Lung microvascular endothelial cell (primary cell): ENCODE measurements at places on chromosomes 1 and 21. TPM values are rescaled to one million over a fixed set of nuclear protein-coding genes. Genes with fewer than 3 reads are reported as not detected.
A peak's percentile ranks its signal among the peaks of the same experiment; 100 is the strongest.

- DNase-seq, result peak; percentile 94
Measured at GRCh38 chr1:63522891-63523728, at the start of the genes EFCAB7 and ITGB3BP. TSS of gene EFCAB7 (plus strand) at chr1:63523525. CDS start at chr1:63525573, 2,048 bp downstream. TSS of gene ITGB3BP (minus strand) at chr1:63523225. CDS start at chr1:63523133, 92 bp downstream.

DNA sequence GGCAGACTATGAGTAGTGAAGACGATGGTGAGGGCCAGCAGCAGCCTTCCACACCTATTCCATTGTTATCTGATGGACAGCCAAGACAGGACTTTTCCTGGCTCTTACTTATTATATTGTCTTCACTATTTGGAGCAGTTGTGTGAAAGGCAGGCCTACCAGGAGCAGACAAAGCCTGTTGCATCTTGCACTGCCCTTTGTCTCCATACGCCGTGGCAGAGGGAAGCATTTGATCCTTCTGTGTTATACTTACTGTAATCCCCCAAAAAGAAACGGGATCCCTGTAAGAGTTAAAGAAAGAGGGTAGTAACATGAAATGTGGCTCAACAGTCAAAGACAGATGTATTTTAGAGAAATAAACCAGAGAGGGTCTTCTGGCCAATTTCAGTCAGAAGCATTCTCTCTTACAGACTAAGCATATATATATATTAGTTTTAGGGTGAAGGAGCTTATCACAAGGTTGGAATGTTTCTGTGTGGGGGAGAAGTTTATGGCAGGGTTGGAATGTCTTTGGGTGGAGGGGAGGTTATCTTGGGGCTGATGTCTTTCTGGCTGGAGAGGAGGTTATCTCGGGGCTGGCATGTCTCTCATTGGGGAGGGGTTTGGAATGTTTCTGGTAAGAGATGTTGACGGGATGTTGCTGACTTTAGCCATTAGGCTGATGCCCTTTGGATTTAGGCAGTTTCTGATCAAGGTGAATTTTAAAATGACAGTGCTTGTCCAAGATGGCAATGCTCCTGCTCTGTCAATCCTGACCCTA lies 23.4 kb upstream of the HSD3B1 start:
- no peak for DNase-seq

DNA sequence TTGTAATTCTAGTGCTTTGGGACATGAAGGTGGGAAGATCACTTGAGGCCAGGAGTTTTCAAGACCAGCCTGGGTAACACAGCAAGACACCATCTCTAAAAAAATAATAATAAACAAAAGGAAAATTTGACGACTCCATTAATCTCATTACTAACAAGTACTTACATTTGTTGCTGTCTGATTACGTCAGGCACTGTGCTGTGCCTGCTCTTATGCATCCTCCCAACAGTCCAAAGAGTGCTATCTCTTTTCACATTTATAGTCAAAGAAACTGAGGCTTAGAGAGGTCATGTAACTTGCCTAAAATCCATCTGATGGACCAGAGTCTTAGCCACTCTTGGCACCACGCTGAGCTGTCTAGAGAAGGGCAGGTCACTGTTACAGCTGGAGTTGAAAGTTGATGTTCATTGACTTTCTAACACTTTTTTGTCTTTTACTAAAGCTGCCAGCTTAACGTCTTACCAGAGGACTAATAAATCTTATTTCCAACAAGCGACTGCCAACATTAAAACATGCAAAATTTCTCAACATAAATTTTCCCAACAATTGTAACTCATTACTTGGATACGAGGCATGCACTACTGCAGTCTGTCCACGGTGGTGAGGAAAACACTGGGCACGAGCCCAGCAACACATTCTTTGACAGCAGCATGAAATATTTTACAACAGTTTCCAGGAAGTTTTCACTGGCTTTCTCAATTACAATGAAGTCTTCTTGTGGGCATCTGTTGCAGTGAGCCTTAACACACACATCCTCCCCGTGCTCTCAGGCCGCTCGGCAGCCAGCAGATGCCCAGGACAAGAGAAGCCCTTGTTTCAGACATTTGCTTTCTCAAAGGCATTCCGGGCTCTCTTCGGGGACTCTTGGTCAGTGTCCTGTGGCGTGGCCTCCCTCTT lies 262.9 kb upstream of the PROX1 start:
- no peak for DNase-seq

DNA sequence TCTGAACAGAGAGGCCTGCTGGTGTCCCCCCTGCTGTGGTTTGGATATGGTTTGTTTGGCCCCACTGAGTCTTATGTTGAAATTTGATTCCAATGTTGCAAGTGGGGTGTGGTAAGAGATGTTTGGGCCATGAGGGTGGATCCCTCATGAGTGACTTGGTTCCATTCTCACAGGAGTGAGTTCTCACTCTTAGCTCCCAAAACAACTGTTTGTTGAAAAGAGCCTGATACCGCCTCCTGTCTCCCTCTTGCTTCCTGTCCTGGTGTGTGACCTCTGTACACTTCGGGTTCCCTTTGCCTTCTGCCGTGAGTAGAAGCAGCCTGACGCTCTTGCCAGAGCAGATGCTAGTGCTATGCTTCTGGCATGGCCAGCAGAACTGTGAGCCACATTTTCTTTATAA lies 60.5 kb downstream of the C21orf91 start:
- peak; percentile 6 for DNase-seq

DNA sequence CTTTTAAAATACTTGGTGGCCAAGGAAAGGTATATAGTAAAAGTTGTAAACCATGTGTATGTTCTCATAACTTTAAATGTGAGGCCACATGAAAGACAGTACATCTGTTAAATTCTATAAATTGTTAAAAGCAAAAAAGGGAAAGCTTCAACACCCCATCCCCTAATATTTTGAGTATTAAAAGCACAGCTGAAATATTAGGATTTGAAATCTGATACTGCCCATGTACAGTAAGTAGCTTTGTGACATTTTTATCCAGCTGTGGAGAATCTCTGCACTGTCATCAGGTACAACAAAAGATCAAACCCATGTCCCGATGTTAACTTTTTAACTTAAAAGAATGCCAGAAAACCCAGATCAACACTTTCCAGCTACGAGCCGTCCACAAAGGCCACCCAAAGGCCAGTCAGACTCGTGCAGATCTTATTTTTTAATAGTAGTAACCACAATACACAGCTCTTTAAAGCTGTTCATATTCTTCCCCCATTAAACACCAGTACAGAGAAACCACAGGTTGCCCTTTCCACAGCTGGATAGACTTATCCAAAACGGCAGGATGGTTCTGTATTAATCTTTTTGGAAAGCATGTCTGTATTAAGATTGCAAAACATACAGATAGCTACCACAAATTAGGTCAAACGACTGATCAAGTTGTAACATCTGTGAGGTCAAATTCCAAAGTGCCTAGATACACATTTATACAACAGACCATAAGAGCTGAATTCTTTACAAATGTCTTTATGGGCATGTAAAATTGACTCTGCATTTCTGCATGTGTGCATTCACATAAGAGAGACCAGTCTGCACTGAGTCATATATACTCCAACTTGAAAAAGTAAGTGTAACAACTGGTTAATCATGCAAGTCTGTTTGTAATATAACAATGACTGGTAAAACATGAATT lies 5.2 kb downstream of the IRF2BP2 start:
- peak; percentile 57 for DNase-seq

- DNase-seq, result peak; percentile 40
Measured at GRCh38 chr1:159889821-159890252, 10.1 kb downstream of the CFAP45 start.

GRCh38 chr1:247614625-247615024 lies 9.2 kb downstream of the OR2G3 start:
- DNase-seq, result no peak

DNA sequence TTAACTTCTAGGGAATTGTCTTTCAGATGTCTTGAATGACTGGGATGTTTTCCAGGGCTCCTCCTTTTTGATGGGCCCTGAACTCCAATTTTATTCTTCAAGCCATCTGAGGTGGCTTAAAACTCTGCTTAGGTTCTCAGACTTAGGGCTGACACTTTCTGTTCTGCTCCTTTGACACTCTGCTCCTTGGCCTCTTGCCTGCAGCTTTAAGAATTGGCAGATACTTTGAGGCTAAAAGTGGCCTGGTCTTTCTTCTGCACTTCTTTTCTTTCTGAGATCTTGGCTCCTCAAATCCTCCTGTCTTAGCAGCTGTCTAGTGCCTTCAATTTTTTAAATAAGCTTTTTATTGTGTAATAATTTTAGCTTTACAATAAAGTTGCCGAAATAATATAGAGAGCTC lies 294.6 kb downstream of the RPS6KC1 start:
- no peak for DNase-seq

DNA sequence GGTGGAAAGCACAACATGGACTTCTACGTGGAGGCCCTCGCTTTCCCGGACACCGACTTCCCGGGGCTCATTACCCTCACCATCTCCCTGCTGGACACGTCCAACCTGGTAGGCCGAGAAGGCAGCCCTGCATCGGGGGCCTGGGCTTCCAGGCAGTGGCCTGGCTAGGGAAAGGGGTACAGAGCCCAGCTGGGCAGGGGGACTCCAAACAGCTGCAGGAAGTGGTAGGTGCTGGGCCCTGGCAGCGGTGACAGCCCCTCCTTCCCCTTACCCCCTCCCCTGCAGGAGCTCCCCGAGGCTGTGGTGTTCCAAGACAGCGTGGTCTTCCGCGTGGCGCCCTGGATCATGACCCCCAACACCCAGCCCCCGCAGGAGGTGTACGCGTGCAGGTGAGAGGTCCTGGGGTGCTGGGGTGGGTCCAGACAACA lies 30.0 kb upstream of the PADI6 start:
- no peak for DNase-seq

DNA sequence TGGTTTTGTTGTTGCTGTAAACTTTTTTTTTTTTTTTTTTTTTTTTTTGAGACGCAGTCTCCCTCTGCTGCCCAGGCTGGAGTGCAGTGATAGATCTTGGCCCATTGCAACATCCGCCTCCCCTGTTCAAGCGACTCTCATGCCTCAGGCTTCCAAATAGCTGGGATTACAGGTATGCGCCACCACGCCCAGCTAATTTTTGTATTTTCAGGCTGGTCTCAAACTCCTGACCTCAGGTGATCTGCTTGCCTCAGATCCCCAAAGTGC lies 78.9 kb upstream of the SLC45A1 start:
- DNase-seq, result peak; percentile 55

GRCh38 chr1:64195081-64195395 lies 8.4 kb upstream of the UBE2U start:
- no peak for DNase-seq

- DNase-seq, result no peak
Measured at GRCh38 chr1:236543065-236543669, 19.4 kb downstream of the LGALS8 start.

- peak; percentile 18 for DNase-seq
Measured at GRCh38 chr21:20971296-20971921, 26.8 kb upstream of the NCAM2 start.

- no peak for DNase-seq
Measured at GRCh38 chr1:203638103-203638475, 11.5 kb downstream of the ATP2B4 start.

- no peak for DNase-seq
Measured at GRCh38 chr1:152940614-152941013, 6.4 kb upstream of the SPRR5 start.

- DNase-seq, result peak; percentile 10
Measured at GRCh38 chr1:114671011-114671938, 1.4 kb upstream of the DENND2C start.

DNA sequence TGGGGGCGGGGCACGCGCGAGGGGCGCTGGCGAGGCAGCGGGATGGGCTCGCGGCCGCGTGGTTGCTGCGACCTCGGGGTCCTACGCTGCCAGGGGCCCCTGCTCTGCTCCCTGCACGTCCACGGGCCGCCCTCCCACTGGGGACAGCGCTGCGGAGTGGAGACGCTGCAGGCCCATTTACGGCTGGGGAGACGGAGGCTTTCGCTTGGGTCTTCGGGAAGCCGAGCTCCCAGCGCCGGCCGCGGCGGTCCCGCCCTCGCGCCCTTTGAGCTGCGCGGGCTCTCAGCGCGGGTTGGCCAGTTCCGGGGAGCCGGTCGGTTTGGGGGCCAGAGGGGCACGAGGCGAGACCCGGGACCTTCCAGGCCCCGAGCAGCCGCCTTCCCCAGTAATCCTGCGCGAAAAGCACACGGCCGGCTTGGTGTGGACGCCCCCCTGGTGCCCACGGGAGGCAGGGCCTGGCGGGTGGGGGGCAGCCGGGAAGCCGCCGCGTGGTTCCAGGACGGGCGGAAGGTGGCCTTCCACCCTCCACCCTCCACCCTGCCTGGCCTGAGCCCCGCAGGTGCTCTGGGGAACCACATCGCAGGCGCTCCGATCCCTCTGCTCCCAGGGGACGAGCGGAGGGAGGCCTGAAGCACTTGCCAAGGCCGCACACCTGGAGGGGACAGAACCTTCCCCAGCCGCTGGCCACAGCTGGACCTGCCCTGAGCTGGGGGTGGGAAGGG lies 570 bp upstream of the PEX10 start:
- DNase-seq, result no peak

GRCh38 chr1:193937308-193937707 lies 750.9 kb upstream of the B3GALT2 start:
- DNase-seq, result no peak

- DNase-seq, result no peak
Measured at GRCh38 chr21:39852021-39852721, 15.1 kb upstream of the PCP4 start.

GRCh38 chr1:167526667-167527383 lies 8.5 kb upstream of the CD247 start:
- no peak for DNase-seq

DNA sequence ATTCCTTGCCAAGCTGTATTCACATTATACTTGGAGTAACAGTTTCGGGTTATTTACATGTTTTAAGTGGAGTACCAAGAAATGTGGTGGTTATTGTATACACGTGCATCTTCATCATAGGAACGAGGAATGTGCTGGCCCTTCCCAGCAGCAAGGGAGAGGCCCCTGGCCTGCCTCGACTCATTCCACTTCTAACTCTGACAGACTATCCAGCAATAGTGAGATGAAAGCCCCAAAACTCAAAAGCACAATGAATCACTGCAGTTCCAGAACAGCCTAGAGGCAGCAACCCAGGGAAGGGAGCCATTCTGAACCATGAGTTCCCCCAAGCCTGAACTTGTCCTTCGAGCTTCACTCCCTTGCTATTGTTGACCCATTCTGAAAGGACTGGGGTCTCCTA lies 23.1 kb downstream of the FAM89A start:
- DNase-seq, result no peak

DNA sequence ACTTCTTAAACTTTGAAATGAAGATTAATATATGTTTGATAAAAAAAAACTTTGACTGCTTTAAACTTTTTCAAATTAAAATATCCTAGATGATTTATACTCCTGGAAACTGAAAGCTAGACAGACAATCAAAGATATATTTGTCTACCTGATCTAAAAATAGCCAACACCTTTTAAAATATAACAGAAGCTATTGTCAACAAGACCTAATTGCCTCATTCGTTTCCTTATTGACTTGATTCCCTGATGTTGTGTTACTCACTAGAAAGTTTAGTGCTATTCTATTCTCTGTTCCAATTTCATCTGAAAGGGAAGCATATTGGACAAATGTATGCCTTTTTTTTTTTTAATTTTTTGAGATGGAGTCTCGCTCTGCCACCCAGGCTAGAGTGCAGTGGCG lies 445.6 kb upstream of the ADAMTS5 start:
- no peak for DNase-seq

Gene CD247
- not detected in 2 replicates for total RNA-seq

Gene CCDC181
- not detected in 2 replicates for total RNA-seq

Gene RPE65
- not detected in 2 replicates for total RNA-seq

Gene PPFIA4
- total RNA-seq, result under 0.01 TPM in 2 replicates

Gene ATF3
- total RNA-seq, result 0.87 and 1.2 TPM in 2 replicates

Gene ZFYVE9
- total RNA-seq, result 23.5 and 36.7 TPM in 2 replicates

Gene ALPL
- total RNA-seq, result 0.22 TPM in 1 of 2 replicates, not detected in the other

Gene LAX1
- total RNA-seq, result not detected in 2 replicates

Gene OR2L13
- not detected in 2 replicates for total RNA-seq
